ENCODE measurements at places on chromosomes 1 and 21. TPM values are rescaled to one million over a fixed set of nuclear protein-coding genes. Genes with fewer than 3 reads are reported as not detected.

The SPRR2F gene
- polyA plus RNA-seq, result not detected

The MTMR11 gene
- polyA plus RNA-seq, result 29.8 TPM

The CD247 gene
- 1.2 TPM for polyA plus RNA-seq

The PYHIN1 gene
- polyA plus RNA-seq, result 0.44 TPM

DNA sequence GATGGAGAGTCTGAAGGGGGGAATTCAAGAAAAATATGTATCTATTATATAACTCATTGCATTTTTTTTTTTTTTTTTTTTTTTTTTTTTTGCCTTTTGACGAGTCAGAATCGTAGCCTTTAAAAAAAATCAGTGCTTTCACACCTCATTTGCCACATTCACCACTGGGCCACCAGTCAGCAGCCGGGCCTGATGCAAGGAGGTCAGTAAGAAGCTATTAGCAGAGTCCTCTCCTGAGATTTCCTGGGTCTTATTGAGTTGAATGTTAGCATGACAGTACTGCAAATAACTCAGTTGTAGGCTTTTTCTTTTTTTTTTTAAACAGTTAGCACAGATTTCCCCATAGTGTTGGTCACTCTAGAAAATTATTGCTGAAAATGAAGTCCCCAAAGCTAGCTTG is 139.8 kb downstream of the SPATA17 start:
- no peak for DNase-seq

- DNase-seq, result no peak
These were observed 186.0 kb downstream of the LEPR start for GRCh38 chr1:65606426-65606825.

- DNase-seq, result no peak
These were observed 52.0 kb downstream of the S100B start for GRCh38 chr21:46552865-46553379.

- no peak for DNase-seq
These were observed 130.0 kb downstream of the EDEM3 start for GRCh38 chr1:184624626-184625025.
